ENCODE measurements at places on chromosomes 7 and 10.

DNA sequence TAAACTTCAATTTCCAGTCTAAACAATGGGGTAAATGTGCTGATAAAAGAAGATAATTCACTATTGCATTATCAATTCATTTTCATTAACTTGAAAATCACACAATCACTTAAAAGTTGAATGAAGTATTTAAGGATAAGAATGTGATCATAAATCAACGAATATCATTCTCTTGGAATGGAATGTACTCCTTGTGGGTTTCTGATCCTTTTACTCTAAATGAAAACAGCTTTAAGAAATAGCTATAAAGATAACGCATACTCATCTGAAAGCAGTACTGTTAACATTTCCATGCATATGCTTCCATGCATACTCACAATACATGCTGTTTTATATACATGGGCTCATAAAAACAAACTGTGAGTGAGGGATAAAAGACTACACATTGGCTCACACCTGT, 108.8 kb downstream of the ATE1 start:
- no peak for DNase-seq

DNA sequence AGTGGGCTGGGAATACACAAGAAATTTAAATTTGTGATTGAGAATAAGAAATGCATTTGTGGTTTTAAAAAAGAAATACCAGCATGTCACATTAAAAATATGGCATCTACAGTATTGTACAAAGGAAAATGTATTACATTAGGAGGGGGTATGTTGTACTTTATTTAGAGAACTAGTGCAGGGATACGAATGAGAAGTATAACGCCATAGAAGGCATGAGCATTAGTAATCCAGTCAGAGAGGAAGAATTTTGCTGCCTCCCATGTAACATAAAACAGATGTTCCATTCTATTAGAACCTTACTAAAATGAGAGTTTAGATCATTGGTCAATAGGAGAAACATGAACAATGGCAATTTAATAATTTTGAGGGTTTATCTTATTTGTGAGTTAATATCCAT, 182.2 kb downstream of the ADK start:
- DNase-seq, result no peak

GRCh38 chr7:29976673-29977415, 12.8 kb downstream of the SCRN1 start:
- DNase-seq, result no peak

DNA sequence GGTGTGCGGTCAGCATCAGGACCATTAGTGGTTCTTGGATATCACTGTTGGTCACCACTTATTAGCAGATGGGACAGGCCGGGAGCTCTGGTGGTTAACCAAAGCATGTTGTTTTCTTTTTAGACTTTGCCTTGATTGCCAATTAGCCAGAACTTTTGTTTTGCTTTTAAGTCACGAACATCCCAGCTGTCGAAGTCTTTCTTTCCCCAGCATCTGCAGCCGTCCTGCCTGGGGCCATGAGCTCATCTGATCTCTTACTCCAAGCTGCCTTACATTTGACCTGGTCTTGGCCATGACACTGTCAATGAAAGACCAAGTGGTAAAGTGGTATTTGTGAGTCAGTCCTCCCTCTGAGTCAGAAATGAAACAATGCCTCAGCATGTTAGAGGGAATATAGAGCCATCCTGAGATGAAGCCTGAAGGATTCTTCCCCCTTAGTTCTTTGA, 53.9 kb upstream of the CREB5 start:
- DNase-seq, result no peak

GRCh38 chr7:65554-65953, 126.8 kb upstream of the FAM20C start:
- DNase-seq, result no peak

DNA sequence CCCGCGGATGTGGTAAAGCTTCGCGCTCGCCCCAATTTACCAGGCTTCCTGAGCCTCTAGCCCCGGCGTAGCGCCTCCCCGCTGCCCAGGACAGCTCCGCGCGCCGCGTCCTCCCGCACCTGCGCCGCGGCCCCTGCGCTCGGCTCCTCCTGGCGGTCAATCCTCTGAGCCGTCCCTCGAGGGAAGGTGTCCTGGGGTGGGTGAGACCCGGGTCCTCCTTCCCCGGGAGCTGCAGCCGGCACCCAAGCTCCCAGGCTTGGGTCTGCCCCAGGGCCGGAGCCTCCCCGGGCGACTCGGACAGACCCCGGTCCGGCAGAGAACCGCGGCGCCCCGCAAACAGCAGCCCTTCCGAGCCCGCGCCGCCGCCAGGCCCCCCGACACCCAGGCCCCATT, 512 bp downstream of the OSBPL3 start:
- DNase-seq, result peak; percentile 11

GRCh38 chr10:128230401-128230800, 104.2 kb upstream of the MKI67 start:
- no peak for DNase-seq

- no peak for DNase-seq
Observed at GRCh38 chr7:111756687-111757178, 194.4 kb upstream of the IMMP2L start.

GRCh38 chr7:137302081-137302480, 41.5 kb downstream of the PTN start:
- DNase-seq, result no peak

GRCh38 chr7:102432442-102433218, 745 bp upstream of the ORAI2 start:
- no peak for DNase-seq

GRCh38 chr10:64873088-64873487, 1351.9 kb downstream of the REEP3 start:
- no peak for DNase-seq

- DNase-seq, result no peak
Observed at GRCh38 chr7:24630596-24630995, 57.3 kb downstream of the PALS2 start.

- no peak for DNase-seq
Observed at GRCh38 chr10:88992921-88993524, 2.4 kb downstream of the FAS start.

GRCh38 chr7:553636-554111, 34.0 kb upstream of the PDGFA start:
- no peak for DNase-seq

DNA sequence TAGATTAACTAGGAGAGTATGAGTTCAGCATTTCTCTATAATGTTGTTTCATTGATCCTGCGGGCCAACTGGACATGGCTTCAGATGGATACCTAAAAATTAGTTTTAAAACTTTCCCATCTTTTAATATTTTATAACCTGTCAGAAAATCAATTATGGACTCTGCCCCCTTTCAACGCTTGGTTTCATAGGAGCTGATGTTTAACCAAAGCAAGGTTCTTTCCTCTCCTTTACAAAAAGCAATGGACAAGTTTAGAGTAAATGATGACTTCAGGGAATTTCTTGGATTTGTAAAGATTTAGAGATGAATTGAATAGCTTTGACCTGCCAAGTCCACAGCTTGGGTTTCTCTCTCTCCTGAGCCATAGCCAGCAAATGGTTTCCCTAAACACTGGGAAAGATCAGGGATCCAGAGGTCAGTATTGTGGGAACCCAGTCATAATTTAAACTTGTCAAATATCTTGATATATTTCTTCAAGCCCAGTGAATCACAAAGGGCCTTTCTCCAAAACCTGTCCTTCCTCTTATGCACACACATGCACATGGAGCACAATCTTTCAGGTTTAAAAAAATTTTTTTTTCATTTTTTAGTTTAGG, 177.1 kb downstream of the EVX1 start:
- no peak for DNase-seq

- no peak for DNase-seq
Observed at GRCh38 chr7:16646472-16647072, 591 bp downstream of the BZW2 start.

- no peak for DNase-seq
Observed at GRCh38 chr7:46880508-46881196, 701.3 kb downstream of the TNS3 start.

All from NCI-H2029 (cell line).